Thoracic aorta (tissue), 2 donors: ENCODE measurements at places on chromosomes 5 and 9.

DNA sequence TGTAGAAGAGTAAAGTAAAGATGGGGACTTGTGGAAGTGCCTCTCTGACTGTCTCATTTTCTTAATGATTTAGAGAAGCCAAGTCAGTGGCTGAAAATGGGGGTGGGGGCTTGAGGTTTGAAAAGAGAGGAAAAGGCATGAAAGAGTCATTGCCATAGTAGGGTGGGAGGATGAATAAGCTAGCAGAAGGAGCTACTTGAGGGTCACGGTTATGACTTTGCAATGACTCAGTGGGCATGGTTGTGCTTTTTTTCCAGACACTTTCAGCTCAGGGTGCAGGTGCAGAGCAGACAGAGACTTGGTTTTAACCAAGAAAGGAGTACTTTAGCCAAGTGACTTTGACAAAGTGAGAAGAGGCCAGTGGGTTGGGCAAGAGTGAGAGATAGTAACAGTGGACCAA is 117.8 kb downstream of the PTTG1 start:
- no peak for DNase-seq

DNA sequence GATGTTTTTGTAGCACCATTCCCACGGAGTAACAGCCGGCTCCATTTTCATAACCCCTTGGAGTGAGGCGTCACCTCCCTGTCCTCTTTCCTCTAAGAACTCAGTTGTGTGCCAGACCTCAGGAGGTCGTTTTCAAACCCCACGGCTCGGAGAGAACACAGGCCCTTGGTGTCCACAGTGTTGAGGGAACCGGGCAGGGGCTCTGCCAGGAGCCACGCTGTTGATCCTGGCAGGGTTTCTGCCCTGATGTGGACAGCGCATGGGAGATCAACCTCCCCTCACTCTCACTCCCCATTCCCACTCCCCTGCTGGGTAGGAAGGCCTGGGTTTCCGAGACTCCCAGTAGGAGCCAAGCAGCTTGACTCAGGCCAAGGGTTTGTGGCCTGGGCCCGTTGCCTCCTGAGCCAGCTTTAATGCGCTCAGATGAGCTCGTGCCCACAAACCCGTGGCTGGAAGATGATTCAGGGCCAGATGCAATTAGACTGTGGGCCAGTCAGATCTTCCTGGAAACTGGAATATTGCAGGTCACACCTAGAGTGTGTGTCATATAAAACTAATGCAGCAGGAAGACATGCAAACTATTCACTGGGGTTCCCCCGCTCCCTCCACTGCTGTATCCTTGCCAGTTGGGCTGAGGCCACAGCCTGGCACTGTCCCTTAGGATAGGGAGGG is 133.4 kb downstream of the SLC12A2 start:
- DNase-seq: no peak

GRCh38 chr5:171386861-171387344 is 746 bp upstream of the NPM1 start:
- no peak for DNase-seq

- DNase-seq: no peak
Measured at GRCh38 chr5:89308606-89309040, 425.6 kb upstream of the MEF2C start.

- no peak for DNase-seq
Measured at GRCh38 chr5:63240063-63240755, 661.6 kb downstream of the LRRC70 start.

DNA sequence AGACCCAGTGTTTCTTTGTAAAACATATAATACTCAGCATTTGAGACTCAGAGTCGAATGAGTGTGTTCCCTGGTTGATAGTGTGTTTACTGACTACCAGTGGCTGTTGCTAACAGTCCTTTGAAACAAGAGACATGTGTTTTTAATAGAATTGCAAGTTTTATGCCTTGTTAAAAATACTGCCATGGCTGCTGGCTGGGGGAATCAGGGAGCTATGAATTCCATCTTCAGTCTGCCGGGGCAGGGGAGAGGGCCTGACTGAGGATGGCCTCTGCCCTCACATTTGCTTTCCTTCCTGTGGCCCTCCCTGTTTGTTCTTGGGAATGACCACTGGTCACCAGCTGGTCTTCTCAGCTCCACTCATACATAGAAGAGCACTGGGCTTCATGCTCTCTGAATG is 63.8 kb downstream of the PDZD2 start:
- no peak for DNase-seq
